Fibroblast of the aortic adventitia (primary cell): ENCODE measurements at places on chromosomes 1 and 21. TPM values are rescaled to one million over a fixed set of nuclear protein-coding genes. Genes with fewer than 3 reads are reported as not detected.

Gene CA6
- not detected in 2 replicates for total RNA-seq

Gene EIF2D
- total RNA-seq, result 33.5 and 42.5 TPM in 2 replicates

Gene MLLT11
- total RNA-seq, result 2.0 and 6.1 TPM in 2 replicates

Gene MIER1
- 62.2 and 114 TPM in 2 replicates for total RNA-seq

Gene RAB7B
- total RNA-seq, result 4.3 and 7.4 TPM in 2 replicates
